ENCODE measurements at places on chromosomes 6 and 20.

DNA sequence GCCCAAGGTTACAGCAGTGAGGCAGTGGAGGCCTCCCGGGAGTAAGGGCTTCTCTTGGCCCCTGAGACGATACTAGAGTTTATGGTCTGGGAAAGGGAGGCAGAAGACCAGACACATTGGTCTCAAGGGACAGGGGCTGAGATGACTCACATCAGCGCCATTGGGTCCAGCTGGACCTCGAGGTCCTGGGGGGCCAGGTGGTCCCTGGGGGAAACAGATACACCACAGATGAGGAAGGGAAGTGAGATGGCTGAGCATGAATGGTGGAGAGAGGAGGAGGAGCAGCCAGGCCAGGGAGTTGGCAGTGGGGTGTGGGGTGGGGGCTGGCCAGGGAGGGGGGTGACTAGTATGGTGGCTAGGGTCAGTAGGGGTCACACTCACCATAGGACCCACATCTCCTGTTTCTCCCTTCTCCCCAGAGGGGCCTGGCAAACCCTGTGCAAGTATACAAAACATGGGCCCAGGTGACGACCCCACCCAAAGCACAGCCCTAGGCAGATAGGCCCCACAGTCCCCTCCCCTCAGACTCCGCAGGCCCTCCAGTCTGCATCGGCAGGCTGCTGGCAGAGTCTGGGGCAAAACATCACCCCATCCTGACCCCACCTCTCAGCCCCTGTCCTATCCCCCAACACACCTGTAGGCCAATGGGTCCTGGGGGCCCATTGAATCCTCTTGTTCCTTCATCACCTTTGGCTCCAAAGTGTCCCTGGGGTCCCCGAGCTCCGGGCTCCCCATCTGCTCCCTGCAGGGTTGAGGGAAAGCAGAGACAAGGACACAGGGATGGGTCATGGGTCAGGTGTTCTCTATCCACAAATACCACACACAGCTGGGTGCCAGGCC, 21.9 kb downstream of the COL11A2 start:
- DNase-seq: no peak

GRCh38 chr6:45986746-45987274, 28.9 kb downstream of the CLIC5 start:
- DNase-seq: no peak

GRCh38 chr20:64268174-64268573, 12.6 kb downstream of the PCMTD2 start:
- no peak for DNase-seq

DNA sequence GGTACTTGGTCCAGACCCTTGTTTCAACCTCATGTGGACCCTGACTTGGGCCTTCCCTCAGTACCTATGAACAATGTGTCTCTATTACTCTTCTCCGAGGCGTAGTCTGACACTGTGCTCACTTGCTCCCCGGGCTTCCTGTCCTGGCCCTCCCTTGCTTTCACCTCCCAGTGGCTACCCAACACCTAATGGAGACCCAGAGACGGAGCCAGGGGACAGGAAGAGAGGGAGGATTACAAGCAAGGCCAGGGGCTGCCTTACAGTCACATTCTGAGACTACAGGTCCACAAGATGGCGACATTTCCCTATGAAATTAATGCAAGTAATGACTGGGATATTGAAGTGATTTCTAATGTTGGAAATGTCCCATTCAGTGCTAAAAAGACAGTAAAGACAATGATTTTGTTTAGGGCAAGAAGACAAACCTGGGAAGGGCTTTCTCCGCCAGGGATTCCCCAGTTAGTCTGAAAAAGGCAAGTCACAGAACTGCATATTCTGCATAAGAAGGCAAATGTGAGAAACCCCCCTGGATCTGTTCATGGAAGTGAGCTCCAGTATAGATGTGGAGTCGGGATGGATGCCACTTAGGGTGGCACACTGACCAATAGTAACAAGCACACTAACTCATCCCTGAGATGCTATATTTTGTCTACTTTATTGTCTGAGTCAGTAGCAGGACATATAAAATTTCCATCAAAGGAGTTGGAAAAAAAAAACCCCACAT, 44.0 kb upstream of the ZBTB24 start:
- DNase-seq: peak; percentile 38

DNA sequence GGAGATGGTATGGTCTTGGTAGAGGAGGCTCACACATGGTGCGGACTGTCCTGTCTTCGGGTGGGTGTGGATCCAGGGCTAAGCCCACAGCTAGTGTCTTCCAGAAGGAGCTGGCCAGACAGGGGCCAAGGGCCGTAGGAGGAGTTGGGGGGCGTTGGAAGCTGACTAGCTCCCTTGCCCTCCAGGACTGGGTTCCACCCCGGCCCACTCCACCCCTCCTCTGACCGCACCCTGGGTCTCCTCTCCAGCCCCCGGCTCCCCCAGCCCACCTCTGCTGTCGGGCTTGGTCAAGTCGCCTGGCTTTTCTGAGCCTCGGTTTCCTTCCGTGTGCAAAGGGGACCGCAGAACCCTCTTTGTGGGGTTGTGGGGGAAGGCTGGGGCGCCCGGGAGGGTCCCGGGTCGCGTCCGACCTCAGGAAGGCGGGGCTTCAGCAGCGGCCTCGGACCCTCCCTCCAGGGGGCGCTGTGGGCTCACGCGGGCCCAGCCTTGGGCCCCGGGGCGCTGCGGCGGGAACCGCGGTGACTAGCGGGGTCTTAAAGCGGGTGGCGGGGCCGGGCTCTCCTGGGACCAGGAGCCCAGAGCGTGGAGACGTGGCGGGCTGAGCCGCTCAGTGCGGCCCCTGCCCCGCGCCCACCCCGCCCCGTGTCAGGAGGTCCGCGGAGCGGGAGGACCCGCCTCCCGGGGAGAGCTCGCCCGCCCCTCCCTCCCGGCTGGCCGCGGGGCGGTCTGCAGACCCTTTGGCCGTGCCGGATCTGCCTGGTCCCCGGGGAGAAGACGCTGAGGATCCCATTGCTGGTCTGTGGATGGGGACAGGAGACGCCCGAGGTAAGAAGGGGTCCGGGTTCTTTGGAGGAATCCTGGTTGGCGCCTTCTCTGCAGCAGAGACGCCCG, 5.4 kb downstream of the NPBWR2 start:
- DNase-seq: peak; percentile 97

DNA sequence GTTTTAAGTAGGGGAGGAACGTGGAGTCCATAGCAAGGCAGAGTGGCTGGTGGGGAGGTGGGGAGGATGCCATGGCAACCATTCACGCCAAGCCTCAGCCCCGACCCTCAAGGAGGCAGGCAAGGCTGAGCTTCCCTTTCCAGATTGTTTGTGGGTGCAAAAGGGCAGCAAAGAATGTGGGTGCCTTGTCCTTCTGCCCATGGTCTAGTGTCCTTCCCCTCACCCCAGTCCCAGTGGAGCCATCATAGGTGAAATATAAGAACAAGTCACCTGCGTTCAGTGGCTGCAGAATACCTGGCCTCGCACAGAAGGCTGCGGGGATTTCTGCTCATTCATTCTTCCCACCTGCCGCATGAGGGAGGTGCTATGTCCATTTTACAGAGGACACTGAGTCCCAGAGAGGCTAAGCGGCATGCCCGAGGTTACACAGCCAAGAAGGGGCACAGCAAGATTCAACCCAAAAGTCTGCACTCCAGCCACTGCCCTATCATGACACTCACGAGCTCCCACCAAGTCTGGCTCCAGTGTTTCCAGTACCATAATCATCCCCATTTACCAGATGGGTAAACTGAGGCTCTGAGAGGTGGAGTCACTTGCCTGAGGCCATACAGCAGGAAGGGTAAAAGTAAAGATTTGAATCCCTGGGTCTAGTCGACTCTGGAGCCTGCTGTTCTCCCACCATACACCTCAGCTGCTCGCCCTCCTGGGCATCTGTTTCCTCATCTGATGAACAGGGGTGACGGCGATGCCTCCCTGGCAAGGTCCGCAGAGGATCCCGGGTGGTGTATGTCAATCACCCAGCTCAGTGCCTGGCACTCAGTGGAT, 100.8 kb downstream of the CEBPB start:
- no peak for DNase-seq

- DNase-seq: peak; percentile 49
These were observed 119.7 kb upstream of the ZNF184 start for GRCh38 chr6:27592481-27593199.

DNA sequence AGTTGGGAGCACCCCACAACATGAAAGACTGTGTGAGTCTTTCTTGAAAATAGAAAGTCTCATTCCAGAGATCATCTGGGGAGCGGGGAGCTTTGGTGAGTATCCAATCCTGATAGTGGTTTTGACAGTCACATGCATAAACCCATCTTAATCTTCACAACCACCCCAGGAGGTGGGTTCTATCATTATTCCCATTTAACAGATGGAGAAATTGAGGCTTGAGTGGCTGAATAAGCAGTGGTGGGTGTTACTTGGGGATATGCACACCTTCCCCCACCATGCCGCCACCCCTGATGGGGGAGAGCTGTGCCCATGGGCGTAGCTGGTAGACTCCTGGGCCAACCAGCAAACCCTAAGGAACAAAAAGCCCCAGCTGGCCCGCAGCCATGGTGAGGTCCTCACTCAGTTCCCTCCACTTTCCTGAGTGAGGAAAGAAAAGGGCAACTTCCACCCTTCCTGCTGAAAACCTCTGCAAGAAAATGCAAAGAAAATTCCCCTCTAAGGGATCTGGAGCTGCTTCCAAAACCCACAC, 99.8 kb downstream of the SNX5 start:
- DNase-seq: no peak

DNA sequence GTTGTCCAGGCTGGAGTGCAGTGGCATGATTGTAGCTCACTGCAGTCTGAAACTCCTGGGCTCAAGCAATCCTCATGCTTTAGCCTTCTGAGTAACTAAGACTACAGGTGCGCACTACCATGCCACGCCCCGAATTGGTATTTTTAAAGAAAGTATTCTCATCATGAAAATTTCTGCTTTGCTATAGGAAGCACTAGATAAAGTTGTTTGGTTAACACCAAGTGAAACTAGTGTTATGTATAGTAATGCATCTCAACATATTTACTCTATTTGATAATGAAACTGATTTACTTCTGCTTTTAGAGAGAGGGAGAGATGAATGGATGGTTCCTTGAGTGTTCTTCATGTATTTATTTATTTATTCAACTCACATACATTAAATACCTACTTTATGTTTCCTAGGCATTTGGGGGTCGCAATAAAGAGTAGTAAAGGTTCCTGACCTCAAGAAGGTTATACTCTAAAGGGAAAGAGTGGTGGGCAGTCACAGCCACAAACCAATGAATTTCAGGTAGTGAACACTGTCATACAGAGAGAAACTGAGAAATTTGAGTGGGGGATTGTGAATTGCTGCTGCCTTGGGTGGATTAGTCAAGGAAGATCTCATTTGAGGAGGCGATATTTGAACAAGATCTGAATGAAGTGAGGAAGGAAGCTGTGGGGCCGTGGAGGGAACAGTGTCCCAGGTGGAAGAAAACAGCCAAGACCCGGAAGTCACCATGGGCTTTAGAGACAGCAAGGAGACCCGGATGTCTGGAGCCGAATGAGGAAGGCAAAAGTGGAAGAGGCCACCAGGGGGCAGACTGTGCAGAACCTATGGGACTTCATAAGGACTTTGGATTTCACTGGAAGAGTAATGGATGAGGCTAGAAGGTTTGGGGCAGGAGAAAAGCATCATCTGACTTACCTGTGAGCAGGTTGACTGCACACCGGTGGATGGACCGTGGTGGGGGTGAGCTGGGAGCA, 185.6 kb downstream of the TSHZ2 start:
- no peak for DNase-seq

GRCh38 chr6:112634376-112634775, 287.2 kb downstream of the RFPL4B start:
- no peak for DNase-seq

DNA sequence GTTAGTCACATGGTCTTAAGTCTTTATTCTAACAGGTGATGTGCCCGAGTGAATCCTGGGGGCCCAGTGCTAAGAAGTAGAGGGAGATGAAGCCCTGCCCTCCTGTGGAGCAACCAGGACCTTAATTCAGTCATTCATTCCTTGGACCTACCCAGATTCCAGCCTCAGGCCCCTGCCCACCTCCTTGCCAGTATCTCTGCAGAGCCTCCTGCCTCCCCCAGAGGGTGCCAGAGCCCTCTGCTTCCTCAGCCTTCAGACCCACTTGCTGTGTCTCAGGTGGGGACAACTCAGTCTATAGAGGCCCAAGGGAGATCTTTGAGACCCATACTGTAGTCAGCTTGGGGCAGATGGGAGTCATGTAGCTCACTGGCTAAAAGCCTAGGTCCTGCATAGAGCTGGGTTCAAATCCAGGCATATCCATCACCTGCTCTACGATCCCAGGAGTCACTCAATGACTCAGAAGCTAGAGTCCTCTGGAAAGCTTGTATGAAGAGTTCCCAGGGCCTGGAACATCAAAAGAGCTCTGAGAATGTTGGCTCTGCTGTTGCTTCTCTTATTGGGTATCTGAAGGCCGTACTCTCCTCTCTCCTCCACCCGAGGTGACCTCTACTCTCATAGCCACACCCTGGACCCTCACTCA, 3.9 kb upstream of the SIGLEC1 start:
- peak; percentile 48 for DNase-seq

GRCh38 chr6:26157251-26158075, 70.2 kb downstream of the HFE start:
- peak; percentile 92 for DNase-seq

DNA sequence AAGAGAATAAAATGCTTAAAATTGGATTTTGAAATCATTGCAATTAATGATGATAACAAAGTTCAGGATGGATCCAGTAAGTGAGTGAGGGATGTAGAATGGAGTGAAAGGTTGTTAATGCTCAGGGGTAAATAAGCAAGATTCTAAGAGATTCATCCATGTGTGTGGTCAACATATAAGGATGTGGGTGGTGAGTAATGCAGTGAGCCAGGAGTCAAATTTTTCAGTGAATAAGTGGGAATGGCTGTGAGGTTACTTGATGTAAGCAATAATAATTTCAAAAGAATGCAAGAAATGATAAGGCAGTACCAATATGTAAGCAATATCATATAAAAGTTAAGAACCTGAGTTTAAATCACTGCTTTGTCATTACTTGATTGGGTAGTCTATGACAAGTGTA, 207.5 kb upstream of the ADGRB3 start:
- peak; percentile 4 for DNase-seq

- no peak for DNase-seq
These were observed 29.3 kb downstream of the PYGB start for GRCh38 chr20:25277051-25277801.

GRCh38 chr6:39365281-39366074, 43.0 kb upstream of the KCNK16 start:
- DNase-seq: peak; percentile 60

GRCh38 chr6:16504609-16505008, 256.7 kb downstream of the ATXN1 start:
- DNase-seq: no peak

DNA sequence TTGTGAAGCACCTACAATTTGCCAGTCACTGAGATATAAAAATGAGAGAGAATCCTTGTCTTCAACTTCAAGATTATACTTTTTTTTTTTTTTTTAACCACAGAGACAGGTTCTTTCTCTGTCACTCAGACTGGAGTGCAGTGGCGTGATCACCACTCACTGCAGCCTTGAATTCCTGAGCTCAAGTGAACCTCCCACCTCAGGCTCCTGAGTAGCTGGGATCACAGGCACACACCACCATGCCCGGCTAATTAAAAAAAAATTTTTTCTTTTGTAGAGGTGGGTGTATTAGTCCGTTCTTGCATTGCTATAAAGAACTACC, 51.6 kb upstream of the PMEPA1 start:
- DNase-seq: no peak

DNA sequence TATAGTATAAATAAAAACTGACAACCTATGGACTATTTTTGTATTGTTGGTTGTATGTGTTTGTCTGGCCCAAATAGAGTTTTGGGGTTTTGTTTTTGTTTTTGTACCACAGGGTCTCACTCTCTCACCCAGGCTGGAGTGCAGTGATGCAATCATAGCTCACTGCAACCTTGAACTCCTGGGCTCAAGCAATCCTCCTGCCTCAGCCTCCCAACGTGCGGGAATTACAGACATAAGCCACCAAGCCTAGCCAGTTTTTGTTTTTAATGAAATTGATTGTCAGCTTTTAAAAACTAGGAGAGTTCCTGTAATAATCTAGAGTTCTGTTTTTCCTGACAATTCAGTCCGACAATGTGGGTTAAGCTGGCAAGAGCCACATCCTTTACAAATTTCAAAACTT, 98.7 kb downstream of the ZMYND8 start:
- DNase-seq: no peak

Measured in HTR-8/SVneo (cell line).